Aortic smooth muscle cell (primary cell): ENCODE measurements at places on chromosomes 7 and 10. TPM values are rescaled to one million over a fixed set of nuclear protein-coding genes. Genes with fewer than 3 reads are reported as not detected.

Gene GJD4
- total RNA-seq, result not detected in 2 replicates

Gene TFR2
- total RNA-seq, result 0.31 and 0.40 TPM in 2 replicates

Gene TMEM176A
- not detected in 2 replicates for total RNA-seq

Gene TLL2
- under 0.01 and 0.06 TPM in 2 replicates for total RNA-seq

Gene ALDH18A1
- 105 and 132 TPM in 2 replicates for total RNA-seq

Gene GRID2IP
- not detected in 2 replicates for total RNA-seq

Gene SLC18A3
- total RNA-seq, result not detected in 2 replicates

Gene GNGT1
- total RNA-seq, result not detected in 2 replicates

Gene LEP
- total RNA-seq, result not detected in 2 replicates

Gene ENTPD1
- 0.99 and 1.1 TPM in 2 replicates for total RNA-seq

Gene MORN4
- 7.8 and 10.4 TPM in 2 replicates for total RNA-seq

Gene ALOX5
- total RNA-seq, result not detected in 2 replicates

Gene CDC14C
- not detected in 2 replicates for total RNA-seq

Gene CHPF2
- total RNA-seq, result 73.6 and 82.2 TPM in 2 replicates

Gene SPDYE1
- total RNA-seq, result not detected in 2 replicates

Gene AZGP1
- 0.13 TPM in 1 of 2 replicates, not detected in the other for total RNA-seq

Gene HGF
- 792 and 854 TPM in 2 replicates for total RNA-seq

Gene PRPS1L1
- total RNA-seq, result 0.06 and 0.13 TPM in 2 replicates

Gene GSAP
- 2.1 and 2.7 TPM in 2 replicates for total RNA-seq

Gene MOSPD3
- total RNA-seq, result 4.0 and 6.9 TPM in 2 replicates
